ENCODE measurements at places on chromosomes 2 and 18.

- no peak for DNase-seq
These were observed 362.9 kb upstream of the FSIP2 start for GRCh38 chr2:185375731-185376130.

DNA sequence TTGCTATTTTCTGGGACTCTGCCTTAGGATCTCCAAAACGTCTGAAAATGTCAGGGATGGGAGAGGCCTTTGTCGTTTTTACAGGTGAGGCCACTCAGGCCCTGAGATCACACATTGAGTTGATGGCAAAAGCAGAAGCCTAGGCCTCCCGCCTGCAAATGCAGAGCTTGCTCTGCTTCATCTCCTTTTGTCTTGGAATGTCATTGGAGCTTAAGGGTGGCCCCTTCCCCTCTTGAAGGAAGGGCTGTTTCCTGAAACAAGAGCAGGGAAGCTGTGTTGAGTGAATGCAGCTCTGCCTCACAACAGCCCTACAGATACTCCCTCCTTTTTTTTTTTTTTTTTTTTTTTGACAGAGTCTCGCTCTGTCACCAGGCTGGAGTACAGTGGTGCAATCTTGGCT is 123.5 kb downstream of the GLI2 start:
- DNase-seq = no peak

GRCh38 chr18:9413576-9413975 is 61.7 kb upstream of the RALBP1 start:
- no peak for DNase-seq

DNA sequence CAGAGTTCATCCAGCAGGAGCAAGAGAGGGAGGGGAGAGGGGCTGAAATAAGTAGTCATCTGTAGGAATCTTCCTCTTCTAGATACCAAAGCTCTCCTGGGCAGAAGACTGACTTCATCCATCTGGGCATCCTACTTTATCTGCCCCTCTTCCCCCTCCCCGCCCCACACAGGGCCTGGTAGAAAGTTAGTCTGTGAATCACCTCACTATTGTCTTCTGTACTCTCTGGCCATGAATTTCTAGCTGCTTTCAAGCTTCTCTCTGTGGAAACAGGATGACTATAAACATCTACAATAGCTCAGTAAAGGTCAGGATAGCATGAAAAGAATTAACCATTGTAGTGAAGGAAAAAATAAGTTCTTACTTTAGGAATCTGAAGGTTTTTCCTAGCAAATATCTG is 47.7 kb upstream of the RNU4ATAC start:
- DNase-seq = no peak

- DNase-seq = no peak
These were observed 785 bp downstream of the ZNF892 start for GRCh38 chr2:95208106-95208505.

GRCh38 chr2:138504546-138505235 is 3.1 kb downstream of the SPOPL start:
- DNase-seq = no peak

DNA sequence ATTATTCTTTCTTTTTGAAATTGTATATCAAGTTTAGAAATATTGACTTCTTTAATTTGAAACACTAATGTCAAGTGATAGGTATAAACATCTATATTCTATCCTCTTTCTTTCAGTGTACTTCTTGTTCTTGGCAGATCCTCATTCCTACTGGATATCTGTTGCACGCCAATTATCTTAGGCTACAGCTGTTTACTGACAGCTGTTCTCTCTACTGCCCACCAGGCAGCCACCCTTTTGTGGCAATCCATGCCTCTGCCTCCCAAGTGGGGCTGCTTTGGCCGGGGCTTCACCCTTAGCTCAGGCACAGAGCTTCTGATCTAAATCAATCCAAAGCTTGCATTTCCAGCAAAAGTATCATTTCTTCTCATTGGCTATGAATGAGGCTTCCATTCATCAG is 50.6 kb upstream of the ITSN2 start:
- no peak for DNase-seq

DNA sequence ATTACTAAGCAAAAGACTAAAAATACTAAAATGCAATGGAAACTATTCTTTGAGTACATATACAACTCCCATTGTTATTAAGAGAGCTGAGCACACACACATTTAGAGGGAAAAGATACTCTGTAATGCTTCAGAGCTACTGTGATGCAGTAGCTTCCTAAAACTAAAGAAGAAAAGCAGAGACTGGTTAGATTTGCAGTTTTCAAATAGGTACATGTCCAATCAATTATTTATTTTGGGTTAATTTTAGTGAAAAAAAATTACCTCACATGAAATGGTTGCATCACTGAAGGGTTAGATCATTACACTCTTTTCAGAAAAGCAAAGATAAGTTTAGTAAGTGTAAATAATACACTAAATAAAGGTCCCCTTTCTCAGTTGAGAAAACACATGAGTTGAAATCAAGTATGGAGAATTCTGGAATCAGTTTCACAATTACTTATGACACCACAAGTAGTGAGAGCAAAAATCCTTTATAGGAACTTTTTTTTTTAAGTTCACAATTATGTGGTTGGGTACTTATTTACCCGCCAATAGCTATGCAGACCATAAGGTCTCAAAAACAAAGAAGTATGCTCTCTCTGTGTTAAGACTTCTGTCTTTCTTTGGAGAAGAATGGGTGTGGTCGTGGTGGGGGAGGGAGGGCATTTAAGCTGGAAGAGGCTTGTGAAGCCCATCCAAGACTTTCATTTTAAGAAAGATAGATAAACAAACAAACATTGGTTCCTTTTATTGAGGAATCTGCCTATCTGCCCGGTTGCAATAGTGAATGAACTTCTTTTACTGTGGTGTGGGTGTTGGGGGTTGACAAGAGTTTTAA is 25.3 kb upstream of the SERTAD2 start:
- DNase-seq = no peak

GRCh38 chr2:229849073-229849472 is 72.7 kb downstream of the TRIP12 start:
- no peak for DNase-seq

GRCh38 chr2:61962095-61962984 is 56.9 kb downstream of the COMMD1 start:
- no peak for DNase-seq

GRCh38 chr2:129903586-129904425 is 75.7 kb upstream of the RAB6C start:
- DNase-seq = no peak
